NCI-H187 (cell line): ENCODE measurements at places on chromosomes 1 and 21.

DNA sequence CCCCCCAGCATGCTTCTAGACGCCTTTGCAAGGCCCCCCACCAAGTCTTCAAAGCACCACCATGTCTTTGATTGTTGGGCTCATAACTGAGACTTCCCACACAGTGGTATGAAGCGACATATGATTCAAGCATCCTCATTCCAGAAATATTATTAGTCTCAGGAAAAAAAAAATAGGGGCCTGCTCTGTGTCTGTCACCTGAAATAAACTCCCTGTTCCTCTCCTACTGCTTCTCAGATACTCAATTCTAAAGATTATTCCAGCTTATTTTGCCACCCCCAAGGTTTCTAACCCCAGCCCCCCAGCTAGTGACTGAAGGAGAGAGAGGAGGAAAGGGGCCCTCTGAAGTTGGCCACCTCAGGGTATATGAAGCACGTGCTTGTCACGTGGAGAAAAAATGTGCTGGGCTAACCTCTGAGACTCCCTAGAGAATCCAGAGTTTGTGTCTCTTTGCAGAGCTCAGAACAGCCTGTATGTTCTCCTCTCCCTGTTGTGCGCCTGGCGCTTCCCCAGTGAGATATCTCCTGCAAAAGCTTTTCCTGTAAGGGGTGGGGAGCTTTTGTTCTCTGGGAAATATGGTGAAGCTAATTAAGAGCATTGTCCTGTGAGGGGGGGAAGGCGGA lies 35.9 kb upstream of the RASAL2 start:
- DNase-seq = no peak

GRCh38 chr1:227947386-227947675 lies 401 bp downstream of the WNT9A start:
- DNase-seq = no peak

- no peak for DNase-seq
Observed at GRCh38 chr1:61191433-61191720, 109.0 kb downstream of the NFIA start.

DNA sequence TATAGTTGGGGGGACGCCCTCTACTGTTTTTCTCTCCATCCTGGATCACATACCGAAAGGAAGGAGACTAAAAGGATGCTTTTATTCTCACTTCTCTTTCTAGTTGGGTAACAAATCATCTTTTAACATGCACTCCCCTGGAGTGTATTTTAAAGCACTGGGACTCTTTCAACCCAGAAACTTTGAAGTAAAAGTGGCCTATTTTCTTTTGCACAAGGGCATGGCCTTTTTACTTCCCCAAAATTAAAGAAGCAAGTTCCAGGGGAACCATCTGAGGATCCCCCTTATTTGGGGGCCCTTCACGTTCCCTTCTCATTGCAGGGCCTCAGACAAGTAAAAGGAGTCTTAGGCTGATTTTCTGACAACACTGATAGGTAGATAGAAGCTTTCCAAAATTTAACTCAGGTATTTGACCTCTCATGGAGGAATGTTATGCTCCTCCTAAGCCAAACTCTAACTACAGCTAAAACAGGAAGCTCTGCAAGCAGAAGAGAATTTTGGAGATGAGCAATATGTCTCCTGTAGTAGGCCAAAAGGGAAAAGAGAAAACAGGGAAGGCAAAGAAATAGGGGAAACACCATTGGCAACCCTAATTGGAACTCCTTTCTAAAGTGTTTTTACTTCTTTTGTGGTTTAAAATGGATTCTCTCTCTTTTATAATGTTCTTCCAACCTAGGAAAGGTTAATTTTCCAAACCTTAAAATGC lies 8.9 kb upstream of the CD46 start:
- DNase-seq = no peak

GRCh38 chr1:33893147-33893830 lies 29.4 kb downstream of the HMGB4 start:
- DNase-seq = no peak

- no peak for DNase-seq
Observed at GRCh38 chr1:25808481-25809244, 8.7 kb downstream of the SELENON start.
